ENCODE measurements at places on chromosomes 7 and 10. TPM values are rescaled to one million over a fixed set of nuclear protein-coding genes. Genes with fewer than 3 reads are reported as not detected.

DNA sequence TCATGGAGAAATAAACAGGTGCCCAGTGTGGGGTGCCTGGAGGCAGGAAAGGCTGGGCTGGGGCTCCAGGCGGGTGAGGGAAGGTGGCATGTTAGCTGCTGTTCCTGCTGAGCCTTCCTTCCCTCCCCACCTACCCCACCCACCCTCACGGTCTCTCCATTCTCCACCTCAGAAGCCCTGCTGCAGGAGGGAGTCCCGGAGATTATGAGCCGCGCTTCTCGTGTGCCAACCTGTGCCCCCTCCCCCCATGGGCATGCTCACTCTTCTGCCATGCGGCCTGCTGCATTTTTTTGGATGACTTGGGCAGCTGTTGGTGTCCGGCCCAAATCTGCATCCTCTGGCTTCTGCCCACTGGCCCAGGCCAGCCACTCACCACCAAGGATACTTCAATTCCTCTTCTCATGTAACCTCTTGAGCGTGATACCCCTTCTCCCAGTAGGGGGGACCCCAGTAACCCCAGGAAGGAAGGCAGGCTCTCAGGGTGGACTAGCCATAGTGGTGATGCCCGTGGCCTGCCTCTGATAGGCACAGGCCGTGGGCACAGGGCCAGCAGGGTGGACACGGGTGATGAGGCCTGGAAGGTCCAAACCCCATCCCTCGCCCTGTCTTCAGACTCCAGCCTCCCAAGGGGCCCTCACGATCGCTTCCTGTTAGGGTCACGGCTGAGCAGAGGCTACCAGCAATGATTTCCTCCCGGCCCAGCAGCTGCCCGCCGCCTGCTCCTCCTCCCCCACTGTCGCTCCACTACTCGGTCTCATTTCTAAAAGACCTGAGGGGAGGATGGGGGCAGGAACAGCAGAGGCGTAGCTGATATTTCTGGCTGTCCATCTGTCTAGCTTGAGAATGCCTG, 27.8 kb downstream of the UNC5B start:
- no peak for DNase-seq

The DRGX gene
- total RNA-seq = not detected

The CALHM2 gene
- total RNA-seq = 3.4 TPM

DNA sequence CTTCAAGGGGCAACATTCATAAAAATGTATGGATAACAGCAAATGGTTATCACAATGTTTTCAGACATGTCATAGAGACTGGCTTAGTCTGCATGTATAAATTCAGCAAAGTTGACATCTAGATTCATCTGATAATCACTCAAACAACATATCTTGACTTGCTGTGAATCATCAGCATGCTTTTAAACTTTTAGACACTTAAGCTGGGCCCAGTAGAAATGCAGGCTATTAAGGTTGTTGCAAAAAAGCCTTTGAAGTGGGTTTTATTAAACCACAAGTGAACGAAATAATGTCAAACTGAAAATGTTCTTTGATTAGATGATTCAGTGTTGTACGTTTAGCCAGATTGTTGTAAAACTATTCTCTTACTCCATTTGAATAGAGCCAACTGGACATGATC, 759.6 kb downstream of the NXPH1 start:
- DNase-seq = no peak

The SLC26A3 gene
- total RNA-seq = not detected

Measured in H7 (cell line).